ENCODE measurements at places on chromosomes 16 and 17. TPM values are rescaled to one million over a fixed set of nuclear protein-coding genes. Genes with fewer than 3 reads are reported as not detected.

DNA sequence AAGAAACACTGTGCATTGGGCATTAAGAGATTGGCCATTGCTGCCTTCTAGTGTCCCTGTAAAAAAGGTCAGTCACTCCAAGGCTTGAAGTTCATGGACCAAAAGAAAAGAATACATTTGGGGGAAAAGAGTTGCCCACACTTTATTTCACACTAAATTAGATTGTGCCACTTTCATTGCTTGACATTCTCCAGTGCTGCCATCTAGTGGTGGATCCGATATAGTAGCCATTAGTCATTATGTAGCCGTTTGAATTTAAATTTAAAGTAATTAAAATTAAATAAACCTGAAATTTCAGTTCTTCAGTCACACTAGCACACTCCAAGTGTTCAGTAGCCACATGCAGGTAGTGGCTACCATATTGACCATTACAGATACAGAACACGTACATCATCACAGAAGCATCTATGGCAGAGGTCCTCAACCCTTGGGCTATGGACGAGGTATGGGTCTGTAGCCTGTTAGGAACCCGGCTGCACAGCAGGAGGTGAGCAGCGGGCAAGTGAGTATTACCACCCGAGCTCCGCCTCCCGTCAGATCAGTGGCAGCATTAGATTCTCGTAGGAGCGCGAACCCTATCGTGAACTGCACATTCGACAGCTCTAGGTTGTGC, 21.9 kb upstream of the CDH5 start:
- DNase-seq: no peak

GRCh38 chr16:24700549-24701392, 28.7 kb upstream of the TNRC6A start:
- peak; percentile 76 for DNase-seq

Gene RHBDF1
- 107 TPM for total RNA-seq

DNA sequence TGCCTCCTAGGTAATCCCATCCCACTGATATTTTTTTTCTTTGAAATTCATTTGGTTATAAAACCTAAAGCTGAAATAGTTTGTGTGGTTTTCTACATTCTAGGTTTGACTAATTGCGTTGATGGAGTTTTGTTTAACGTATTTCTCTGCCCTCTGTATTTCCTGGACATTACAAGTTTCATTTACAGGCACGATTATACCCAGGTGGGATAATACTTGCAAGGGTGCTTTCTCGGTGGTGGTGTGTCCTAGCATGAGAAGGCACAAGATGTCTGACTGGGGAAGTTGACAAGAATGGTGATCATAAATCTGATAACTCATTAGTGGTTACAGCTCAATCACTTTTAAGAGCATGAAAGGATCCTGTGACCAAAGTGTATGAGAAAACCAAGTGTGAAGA, 45.0 kb downstream of the DYNLRB2 start:
- DNase-seq: no peak

DNA sequence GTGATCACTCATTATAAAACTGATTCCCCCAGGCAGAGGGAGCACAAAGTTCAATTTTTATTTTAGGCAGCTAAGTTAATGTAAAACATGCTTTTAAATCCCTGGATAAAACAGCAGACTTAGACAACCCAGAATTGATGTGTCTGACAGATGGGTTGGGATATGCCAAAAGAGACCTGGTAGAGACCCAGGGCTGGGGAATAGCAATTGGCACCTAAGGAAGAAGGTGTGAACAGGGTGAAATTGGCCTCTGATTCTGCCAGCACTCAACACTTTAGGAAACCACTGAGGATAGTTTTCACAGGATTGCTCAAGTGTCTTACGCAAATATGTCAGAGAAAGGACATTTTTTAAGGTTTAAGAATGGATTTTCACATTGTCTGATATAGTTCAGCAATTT, 938.2 kb upstream of the CDH8 start:
- no peak for DNase-seq

Gene HS3ST6
- 28.5 TPM for total RNA-seq

DNA sequence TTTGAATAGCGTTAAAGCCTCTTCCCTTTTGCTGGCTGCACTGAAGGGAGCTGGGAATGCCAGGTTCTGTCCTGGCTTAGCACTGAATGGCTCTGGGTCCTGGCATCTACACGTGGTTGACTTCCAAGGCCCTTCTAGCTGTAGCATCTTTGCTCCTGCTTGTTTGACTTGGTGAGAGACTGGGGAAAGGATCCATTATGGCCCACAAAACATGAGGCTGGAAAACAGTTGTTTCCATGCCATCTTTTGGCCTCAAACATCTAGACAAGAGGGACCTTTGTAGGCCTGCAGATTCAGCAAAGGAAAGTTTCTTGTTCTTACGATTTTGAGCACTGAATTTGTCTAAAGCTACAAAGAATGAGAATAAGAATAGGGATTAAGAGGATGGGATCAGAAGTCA, 32.5 kb downstream of the EPN2 start:
- DNase-seq: no peak

DNA sequence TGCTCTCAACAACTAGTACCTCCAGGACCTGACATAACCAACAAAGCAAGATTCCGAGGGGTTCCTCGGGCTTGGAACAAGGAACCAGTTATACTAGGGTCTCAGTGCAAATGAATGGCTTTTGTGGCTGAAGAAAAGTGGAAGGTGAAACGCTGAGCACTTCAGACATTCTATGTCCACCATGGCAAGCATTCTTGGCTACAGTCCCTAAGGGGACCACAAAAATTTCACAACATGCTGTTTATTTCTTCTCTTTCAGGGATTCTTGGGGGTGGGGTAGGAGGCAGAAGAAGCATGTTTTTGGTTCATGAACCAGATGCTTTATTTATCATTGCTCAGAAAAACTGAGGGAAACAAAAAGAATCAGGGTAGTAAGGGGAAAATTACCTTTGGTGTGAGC, 479.9 kb upstream of the CDH11 start:
- DNase-seq: no peak

Gene WNT9B
- total RNA-seq: 5.4 TPM

Gene NPIPA5
- total RNA-seq: not detected

DNA sequence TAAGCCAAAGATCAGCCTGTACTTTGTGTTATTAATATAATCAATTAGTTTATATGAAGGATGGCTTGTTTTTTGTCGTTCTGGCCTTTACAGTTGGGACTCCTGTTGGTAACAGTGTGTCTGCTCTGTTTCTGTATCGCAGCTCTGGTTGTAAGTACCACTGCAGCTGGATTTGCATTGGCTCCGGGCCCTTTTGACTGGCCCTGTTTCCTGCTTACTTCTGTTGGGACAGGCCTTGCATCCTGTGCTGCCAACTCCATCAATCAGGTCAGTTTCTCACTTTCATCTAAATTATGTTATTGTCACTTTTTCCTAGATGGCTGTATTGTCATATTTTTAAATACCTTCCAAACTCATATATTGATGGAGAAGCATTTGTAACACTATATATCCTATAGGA, 32.7 kb downstream of the COX10 start:
- DNase-seq: no peak

DNA sequence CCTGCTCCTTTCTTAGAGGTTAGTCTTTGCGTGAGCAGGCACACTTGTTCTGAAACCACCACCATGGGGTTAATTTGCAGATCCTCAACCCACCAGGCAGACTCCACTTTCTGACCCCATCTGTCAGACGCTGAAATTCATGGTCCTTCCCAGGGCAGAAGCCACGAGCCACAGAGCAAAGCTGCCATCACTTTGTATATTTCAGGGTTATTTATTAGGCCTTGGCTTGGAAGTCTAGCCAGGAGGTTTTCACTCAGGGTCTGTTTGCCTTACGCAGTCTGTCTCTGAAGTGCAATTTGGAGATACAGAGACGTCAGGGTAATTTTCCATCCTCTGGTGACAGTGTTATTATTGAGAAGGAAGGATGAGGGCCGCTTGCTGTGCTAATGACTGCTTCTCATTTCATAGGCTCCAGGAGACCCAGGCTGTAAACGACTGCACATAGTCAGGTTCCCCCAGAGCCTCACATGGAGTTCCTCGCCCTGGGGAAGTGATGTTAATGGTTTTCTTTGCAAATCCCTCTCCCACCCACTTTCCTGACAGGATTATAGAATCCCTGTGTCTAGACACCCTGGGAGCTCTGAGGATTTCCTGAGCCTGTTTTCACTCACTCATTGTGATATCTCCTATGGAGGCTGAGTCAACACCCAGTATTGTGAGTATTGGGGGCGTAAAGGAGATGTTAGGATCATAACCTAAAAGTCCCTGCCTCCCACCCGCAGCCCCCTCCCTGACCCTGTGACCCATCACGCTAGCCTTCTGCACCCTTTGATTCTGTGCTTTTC, 269.0 kb downstream of the ABCC12 start:
- no peak for DNase-seq

Gene ALOX12
- total RNA-seq: 26.1 TPM

Gene PPP1R9B
- total RNA-seq: 23.5 TPM

Gene OR1F1
- total RNA-seq: not detected

Data from suprapubic skin (tissue), 4 donors.